ENCODE measurements at places on chromosomes 11 and 22.
A peak's percentile ranks its signal among the peaks of the same experiment; 100 is the strongest.

DNA sequence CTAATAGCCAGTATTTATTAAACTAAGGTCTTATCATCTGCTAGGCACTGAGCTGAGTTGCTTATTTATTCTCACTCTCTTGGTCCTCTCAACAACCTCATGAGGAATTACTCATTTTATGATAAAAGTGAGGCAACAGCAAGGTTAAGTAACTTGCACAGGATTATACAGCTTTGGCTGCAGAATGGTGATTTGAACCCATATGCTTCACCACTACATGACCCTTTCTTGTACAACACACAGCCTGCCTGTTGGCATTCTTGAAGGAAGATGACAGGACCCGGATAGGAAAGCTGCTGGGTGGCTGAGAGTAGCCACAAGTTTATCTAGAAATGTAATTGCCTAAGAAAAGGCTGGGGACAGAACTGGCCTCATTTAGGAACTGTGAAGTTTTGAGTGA is 5.3 kb upstream of the PARVA start:
- DNase-seq, result no peak

- DNase-seq, result peak; percentile 59
Measured at GRCh38 chr11:123478352-123478987, 48.4 kb downstream of the GRAMD1B start.

GRCh38 chr11:34823639-34824038 is 92.5 kb downstream of the APIP start:
- no peak for DNase-seq

DNA sequence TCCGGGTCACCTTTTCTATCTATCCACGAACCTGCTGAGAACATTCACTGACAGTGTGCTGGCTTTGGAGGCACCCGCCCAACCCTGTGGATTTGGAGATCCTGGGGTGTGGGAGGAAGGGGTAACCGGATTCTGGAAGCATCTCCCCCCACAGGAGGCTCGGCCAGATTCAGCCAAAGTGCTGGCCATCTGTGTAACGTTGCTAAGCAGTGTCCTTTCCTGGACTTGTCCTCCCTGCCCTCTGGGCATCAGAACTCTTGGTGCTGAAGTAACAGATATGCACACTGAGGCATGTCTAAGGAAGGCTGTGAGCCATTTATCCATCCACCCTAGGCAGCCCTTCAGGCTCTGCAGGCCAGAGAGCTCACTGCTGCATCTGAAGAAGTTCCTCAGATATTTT is 85.7 kb downstream of the SNX19 start:
- DNase-seq, result no peak

DNA sequence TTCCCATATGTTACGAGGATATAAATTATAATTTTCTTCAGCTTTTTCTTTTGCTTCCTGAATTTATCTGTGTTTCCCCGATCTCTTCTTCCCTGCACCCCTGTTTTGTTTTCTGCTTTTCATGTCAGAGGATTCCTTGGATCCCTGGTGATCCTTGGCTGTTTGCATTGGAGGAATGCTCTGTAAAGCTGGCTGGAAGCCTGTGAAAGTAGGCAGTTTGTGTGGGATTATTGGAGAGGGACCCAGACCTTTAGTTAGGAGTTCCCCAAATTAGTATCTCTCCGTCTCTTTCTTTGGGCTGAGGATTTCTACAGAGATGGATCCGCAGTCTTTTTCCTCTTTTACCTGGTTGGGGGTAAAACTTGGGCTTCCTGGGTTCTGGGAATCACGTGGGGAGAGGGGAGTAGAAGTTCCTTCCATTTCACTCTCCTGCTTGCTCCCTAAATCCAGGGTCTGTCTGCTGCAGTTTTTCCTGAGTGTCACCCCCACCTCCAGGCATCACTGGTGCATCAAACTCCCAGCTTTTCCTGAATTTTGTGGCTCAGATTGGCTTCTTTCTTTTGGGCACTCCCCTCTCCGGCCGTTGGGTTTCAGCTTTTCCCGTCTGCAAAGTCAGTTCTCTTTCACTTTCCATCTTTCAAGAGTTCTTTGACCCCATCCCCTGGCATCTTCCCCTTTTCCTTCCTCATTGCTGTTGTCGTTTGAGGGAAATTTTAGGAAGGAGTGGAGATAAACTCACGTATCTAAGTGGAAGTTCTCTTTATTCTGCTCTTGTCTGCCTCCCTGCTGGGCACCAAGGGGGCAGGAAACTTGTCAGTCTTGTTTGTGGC is 79.1 kb upstream of the ALX4 start:
- DNase-seq, result no peak

- DNase-seq, result no peak
Measured at GRCh38 chr11:19820100-19820499, 107.5 kb downstream of the NAV2 start.

- DNase-seq, result no peak
Measured at GRCh38 chr22:49880281-49880680, 26.6 kb downstream of the ZBED4 start.

GRCh38 chr11:8196749-8197148 is 27.9 kb upstream of the RIC3 start:
- DNase-seq, result no peak

DNA sequence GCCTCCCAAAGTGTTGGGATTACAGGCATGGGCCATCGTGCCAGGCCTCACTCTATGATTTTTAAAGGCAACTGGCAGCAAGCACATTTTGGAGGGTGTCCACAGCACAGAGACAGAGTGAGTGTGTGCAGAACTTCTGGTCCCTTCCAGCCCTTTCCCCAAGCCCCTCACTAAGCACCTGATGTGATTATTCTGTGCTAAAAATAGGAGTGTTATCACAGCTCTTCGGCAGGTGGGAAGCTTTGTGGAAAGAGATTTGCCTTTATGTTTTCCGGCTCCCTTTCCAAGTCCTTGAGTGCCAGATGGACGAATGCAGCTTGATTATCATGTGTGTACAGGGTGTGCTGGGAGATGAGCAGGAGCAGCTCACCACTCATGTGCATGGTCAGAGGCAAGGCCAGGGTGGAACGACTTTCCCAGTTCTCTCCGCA is 310.8 kb downstream of the DDX10 start:
- DNase-seq, result no peak

DNA sequence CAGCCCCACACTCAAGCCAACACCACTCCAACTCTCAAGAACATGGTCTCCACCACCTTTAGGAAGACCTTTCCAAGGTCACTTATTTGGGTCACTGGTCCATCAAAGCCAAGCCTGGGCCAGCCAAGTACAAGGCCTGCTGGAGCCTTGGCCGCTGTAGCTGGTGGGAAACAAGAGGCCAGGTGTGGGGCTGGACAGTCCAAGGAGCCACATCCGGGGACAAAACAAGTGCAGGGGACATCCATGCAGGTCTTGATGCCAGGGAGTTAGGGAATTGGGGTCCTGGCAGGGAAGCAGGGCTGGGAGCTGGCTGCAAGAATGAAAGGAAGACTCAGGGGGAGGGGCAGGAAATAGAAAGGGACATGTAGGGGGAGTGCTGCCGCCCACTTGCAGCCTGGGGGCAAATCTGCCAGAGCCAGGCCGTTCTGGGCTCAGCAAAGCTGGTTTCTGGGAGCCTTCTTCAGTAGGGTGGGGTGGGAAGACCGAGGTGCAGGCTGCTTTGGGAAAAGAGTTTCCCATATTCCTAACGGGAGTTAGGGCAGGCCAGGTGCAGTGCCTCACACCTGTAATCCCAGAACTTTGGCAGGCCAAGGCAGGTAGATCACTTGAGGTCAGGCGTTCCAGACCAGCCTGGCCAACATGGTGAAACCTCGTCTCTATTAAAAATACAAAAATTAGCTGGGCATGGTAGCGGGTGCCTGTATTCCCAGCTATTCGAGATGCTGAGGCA is 69.5 kb upstream of the ATXN10 start:
- no peak for DNase-seq

DNA sequence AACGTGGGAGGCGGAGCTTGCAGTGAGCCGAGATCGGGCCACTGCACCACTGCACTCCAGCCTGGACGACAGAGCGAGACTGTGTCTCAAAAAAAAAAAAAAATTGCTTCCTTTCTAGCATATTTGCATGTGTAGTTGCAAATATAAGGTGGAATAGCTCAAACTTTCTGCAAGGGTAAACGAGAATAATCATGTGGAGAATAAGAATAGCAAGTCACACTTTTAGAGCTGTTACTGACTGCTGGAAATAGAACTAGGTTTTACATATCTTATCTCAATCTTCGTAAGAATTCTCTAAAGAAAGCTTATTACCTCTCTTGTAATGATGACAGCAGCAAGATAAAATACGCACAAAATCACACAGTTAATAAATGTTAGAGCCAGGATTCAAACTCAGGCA is 1.6 kb downstream of the L3MBTL2 start:
- DNase-seq, result no peak

- no peak for DNase-seq
Measured at GRCh38 chr11:116838321-116839084, 1.1 kb upstream of the APOA1 start.

- no peak for DNase-seq
Measured at GRCh38 chr11:241634-242033, 4.9 kb downstream of the PSMD13 start.

- no peak for DNase-seq
Measured at GRCh38 chr22:31055117-31055634, 25.9 kb upstream of the SMTN start.

DNA sequence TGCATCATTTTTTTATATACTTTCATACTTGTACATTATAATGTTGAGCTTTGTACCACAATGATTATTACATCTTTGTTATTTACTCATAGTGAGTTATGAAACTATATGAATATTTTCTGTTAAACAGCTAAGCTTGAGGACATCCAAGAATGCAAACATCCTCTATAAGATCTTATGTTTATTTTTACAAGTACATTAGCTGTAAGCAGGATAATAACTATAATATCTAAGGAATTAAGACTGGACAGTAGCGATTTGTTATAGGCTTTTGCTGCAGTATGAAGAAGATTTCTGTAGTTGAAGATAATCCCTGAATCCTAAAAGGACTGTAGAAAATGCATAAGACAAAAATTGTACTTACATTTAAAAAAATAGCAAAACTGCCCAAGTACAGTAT is 176.0 kb downstream of the METTL15 start:
- DNase-seq, result no peak

DNA sequence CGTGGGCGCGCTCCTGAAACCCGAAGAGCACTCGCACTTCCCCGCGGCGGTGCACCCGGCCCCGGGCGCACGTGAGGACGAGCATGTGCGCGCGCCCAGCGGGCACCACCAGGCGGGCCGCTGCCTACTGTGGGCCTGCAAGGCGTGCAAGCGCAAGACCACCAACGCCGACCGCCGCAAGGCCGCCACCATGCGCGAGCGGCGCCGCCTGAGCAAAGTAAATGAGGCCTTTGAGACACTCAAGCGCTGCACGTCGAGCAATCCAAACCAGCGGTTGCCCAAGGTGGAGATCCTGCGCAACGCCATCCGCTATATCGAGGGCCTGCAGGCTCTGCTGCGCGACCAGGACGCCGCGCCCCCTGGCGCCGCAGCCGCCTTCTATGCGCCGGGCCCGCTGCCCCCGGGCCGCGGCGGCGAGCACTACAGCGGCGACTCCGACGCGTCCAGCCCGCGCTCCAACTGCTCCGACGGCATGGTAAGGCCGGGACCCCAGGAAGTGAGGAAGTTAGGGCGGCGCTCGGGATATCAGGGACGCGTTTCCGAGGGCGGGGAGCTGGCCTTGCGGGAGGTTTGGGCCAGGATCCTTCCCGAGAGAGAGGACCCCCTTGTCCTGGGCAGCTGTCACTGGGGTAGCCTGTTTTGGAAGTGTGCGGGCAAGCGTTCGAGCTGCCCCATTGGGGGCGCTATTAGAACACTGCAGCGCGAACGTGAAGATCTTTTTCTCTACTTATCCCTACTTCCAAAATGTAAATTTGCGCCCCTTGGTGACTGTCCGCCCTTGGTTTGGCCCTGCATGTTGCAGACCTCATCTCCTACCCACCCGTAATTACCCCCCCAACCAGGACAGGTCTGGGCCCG is 796 bp downstream of the MYOD1 start:
- DNase-seq, result no peak

GRCh38 chr11:96074551-96075310 is 150.8 kb upstream of the MTMR2 start:
- DNase-seq, result no peak

GRCh38 chr11:116194156-116194904 is 578.5 kb downstream of the BUD13 start:
- no peak for DNase-seq

GRCh38 chr11:77003963-77004362 is 30.2 kb upstream of the B3GNT6 start:
- no peak for DNase-seq

GRCh38 chr11:133409799-133410198 is 122.5 kb downstream of the OPCML start:
- no peak for DNase-seq

DNA sequence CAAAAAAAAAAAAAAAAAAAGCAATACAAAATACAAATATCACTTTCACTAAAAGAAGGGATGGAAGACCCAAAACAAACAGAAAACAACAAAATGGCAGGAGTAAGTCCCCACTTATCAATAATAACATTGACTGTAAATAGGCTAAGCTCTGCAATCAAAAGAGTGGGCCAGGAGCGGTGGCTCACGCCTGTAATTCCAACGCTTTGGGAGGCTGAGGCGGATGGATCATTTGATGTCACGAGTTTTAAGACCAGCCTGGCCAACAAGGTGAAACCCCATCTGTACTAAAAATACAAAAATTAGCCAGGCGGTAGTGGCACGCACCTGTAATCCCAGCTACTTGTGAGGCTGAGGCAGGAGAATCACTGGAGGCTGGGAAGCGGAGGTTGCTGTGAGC is 9.8 kb upstream of the PPP6R3 start:
- no peak for DNase-seq

DNA sequence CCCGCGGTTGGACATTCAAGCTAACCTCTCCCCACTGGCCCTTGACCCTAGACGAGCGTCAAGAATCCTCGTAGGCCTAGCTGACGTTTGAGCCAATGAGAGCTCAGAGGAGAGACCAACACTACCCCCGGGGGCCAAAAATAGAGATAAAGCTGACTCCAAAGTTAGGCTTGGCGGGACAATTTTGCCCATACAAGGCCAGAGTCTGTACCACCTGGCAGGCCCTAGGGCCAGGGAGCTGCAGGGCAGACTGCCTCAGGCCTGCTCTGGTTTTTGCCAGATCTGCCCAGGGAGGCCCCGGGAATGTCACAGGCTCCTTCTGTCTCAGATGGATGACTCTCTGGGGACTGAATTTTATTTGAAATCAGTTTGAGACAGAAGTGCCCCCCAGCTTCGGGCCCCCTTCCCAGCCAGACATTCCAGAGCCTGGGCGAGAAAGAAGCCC is 40.8 kb upstream of the ACCSL start:
- DNase-seq, result no peak
